ENCODE measurements at places on chromosomes 7 and 10. TPM values are rescaled to one million over a fixed set of nuclear protein-coding genes. Genes with fewer than 3 reads are reported as not detected.

GRCh38 chr7:30353932-30354607, 69.7 kb downstream of the ZNRF2 start:
- H3K27me3 ChIP-seq = no peaks in the 10 kb centered on the region
- DNase-seq = no peak
- no peak overlapping the region for H3K27ac ChIP-seq
- no peak overlapping the region for H3K4me3 ChIP-seq

DNA sequence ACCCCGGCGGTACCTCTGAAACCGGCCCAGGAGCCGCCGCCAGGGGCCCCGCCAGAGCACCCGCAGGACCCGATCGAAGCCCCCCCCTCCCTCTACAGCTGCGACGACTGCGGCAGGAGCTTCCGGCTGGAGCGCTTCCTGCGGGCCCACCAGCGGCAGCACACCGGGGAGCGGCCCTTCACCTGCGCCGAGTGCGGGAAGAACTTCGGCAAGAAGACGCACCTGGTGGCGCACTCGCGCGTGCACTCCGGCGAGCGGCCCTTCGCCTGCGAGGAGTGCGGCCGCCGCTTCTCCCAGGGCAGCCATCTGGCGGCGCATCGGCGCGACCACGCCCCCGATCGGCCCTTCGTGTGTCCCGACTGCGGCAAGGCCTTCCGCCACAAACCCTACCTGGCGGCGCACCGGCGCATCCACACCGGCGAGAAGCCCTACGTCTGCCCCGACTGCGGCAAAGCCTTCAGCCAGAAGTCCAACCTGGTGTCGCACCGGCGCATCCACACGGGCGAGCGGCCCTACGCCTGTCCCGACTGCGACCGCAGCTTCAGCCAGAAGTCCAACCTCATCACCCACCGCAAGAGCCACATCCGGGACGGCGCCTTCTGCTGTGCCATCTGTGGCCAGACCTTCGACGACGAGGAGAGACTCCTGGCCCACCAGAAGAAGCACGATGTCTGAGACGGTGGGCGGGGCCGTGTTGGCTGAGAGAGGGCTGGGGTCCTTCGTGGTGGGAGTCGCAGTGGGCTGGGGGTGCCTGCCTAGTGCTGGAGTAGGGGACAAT, 3.8 kb downstream of the REPIN1 start:
- no peak overlapping the region for H3K4me3 ChIP-seq
- DNase-seq = no peak
- no peaks in the 10 kb centered on the region for H3K27me3 ChIP-seq
- no peaks in the 10 kb centered on the region for H3K36me3 ChIP-seq

- no peak for DNase-seq
- H3K4me1 ChIP-seq = no peaks in the 10 kb centered on the region
These were observed 43.5 kb upstream of the LEP start for GRCh38 chr7:128197589-128197988.

GRCh38 chr10:113454341-113455061, 98.4 kb upstream of the HABP2 start:
- H3K4me3 ChIP-seq = no peak overlapping the region
- no peaks in the 10 kb centered on the region for H3K27me3 ChIP-seq
- H3K36me3 ChIP-seq = no peaks in the 10 kb centered on the region
- peak; percentile 45 for DNase-seq

DNA sequence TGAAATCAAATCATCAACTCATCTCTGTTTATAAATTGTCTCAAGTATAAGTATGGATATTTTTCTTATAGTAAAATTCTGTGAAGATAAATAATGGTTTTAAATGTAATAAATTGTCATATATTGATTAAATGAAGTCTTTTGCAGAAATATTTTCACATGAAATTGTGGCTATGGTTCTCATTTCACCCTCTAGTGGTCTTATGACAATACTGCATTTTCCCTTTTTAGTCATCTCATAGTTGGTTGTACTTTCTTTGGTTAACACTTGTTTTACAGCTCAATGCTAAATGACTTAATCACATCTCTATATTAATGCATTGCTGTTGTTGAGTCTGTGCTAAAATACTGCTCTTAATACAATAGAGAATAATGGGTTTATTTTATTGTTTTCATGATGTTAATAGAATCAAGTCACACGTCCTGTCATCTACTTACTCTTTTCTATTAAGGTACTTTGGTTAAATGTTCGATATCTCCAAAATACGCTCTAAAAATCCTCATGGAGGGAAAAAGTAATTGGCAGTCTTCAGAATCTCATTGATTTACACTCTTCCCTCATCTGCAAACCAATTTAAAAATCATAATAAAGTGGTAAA, 38.0 kb upstream of the CACNA2D1 start:
- no peak overlapping the region for H3K4me3 ChIP-seq
- peaks cover 7% of the 10 kb centered on the region for H3K27me3 ChIP-seq
- no peaks in the 10 kb centered on the region for H3K36me3 ChIP-seq
- DNase-seq = peak; percentile 43
- no peak overlapping the region for H3K27ac ChIP-seq

- no peaks in the 10 kb centered on the region for H3K4me1 ChIP-seq
- no peak overlapping the region for H3K27ac ChIP-seq
- no peaks in the 10 kb centered on the region for H3K27me3 ChIP-seq
- DNase-seq = no peak
- no peaks in the 10 kb centered on the region for H3K36me3 ChIP-seq
- no peak overlapping the region for H3K4me3 ChIP-seq
These were observed 181.5 kb downstream of the THSD7A start for GRCh38 chr7:11650500-11650899.

The ITIH5 gene
- total RNA-seq = not detected

The ACTR3C gene
- total RNA-seq = 10.8 TPM

The GOLGA7B gene
- 0.26 TPM for total RNA-seq

Data from PC-3 (cell line).